Activated T-helper 17 cell treated with anti-CD3 and anti-CD28 coated beads, Interleukin-2, amount 50 U/mL, for 72 hours (primary cell): ENCODE measurements at places on chromosomes 16 and 17.

DNA sequence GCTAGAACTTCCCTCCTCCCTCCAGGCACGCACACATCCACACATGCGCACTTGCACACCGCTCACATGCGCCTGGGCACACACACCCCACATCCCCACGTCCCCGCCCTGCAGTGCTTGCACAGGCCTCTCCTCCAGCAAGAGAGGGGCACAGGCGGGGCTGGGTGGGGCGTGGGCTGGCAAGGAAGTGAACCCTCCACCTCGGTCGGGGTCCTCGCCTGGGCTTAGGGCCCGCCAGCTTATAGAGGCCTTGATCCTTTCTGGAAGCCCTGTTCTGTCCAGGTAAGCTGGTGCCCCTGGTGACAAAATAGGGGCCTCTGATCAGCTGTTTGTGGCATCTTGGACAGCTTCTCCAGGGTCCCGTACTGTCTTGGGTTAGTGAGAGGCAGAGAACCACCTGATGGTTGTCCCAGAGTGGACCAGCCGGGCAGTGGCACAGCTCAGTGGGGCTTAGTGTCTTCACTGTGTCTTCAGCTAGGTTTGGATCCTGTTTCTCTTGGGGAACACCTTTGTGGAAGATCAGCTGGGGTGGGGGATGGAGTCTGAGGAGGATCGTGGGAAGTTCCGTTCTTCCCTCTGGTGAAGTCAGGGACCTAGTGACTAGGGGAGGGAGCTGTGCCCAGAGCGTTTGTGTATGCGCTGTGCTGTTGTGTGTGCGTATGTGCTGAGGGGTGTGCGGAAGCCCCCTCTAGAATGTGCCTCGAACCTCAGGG is 12.1 kb downstream of the TBX4 start:
- no peak for ATAC-seq

GRCh38 chr16:18984435-18985005 is 786 bp downstream of the TMC7 start:
- ATAC-seq, result no peak

DNA sequence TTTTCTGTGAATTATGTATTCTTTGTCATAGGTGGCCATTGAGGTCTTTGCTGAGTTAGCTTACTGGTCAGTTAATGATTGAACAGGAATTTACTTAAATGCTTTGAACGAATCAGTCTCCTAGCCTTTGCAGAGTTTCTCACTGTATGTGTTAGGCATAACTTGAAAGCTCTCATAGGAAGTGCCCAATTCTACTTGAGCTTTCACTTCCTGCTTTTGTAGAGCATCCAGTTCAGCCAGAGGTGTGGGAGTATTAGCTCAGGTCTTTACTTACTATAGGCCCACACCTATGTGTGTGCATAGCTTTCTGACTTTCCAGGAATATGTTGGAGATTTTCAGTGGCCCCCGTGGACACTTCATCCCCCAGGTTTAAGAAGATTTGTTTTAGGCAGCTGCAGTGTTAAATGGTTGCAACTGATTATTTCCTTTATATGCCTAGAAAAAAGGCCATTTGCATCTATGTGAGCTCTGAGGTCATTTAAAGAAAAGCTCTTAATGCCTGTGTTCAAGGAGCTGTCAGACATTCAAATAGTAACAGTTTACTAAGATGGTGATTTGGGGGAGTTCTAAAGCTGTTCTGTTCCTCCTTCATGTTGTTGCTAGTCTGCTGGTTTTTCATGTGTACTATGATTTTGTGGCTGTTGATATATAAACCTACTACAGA is 62.3 kb downstream of the PHKB start:
- peak; percentile 28 for ATAC-seq

- no peak for ATAC-seq
Measured at GRCh38 chr16:24332582-24333090, 76.5 kb downstream of the CACNG3 start.

DNA sequence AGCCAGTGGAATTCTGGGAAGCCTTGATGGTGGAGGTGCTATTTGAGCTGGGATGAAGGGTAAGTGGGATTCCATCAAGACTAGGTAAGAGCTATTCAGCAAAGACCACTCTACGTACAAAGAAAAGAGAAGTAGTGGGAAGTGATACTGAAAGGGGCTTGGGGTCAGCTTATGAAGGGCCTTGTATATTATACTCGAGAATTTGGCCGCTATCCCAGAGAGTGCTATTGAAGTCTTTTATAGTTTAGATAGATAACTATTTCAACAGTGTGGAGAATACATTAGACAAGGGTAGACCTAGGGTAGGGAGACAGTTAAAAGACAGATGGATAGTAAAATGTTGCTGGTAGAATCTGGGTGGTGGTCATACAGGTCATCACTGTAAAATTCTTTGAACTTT is 10.3 kb downstream of the DNAH2 start:
- no peak for ATAC-seq

GRCh38 chr17:30378241-30378824 is 394 bp upstream of the CPD start:
- ATAC-seq, result peak; percentile 28

DNA sequence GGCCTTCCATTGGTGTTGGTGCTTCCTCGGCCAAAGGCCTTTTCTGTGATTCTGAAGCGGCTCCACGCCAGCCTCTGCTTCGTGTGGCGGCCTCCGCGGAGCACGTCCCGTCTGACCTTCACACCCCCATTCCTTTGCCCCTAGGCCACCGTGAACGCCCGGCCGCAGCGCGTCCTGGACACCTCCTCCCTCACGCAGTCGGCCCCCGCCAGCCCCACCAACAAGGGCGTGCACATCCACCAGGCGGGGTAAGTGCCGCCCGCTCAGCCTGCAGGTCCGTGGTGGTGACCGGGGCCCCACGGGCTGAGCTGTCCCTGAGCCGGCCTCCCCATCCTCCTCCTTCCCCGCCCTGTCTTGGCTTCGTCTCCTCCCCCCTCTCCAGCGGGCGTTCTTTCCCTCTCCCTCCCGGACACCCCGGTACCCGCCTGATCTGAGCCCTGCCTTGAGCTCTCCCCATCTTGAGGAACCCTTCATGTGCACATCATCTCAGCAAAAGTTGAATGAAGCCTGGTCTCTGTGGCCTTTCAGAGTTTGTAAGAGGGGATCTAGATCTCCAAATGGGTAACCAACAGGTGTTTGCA is 69.0 kb upstream of the CHMP6 start:
- no peak for ATAC-seq

- no peak for ATAC-seq
Measured at GRCh38 chr16:659618-660017, 8.3 kb upstream of the RHOT2 start.

GRCh38 chr16:30010844-30011713 is at the start of gene DOC2A:
DOC2A (minus strand) TSS chr16:30011027; CDS start chr16:30010222, 805 bp downstream.
- peak; percentile 56 for ATAC-seq
